Psoas muscle (tissue), 8 donors: ENCODE measurements at places on chromosomes 11 and 22. TPM values are rescaled to one million over a fixed set of nuclear protein-coding genes. Genes with fewer than 3 reads are reported as not detected.
A peak's percentile ranks its signal among the peaks of the same experiment; 100 is the strongest.

NOX4 gene
- 4.2 TPM for total RNA-seq

TRIM66 gene
- 3.9 TPM for total RNA-seq

DNAJB7 gene
- total RNA-seq, result not detected

MS4A3 gene
- total RNA-seq, result not detected

DRD2 gene
- total RNA-seq, result 0.24 TPM

ARHGEF17 gene
- 10.8 TPM for total RNA-seq

COPB1 gene
- total RNA-seq, result 30.7 TPM

NAALADL1 gene
- total RNA-seq, result 0.99 TPM

DNA sequence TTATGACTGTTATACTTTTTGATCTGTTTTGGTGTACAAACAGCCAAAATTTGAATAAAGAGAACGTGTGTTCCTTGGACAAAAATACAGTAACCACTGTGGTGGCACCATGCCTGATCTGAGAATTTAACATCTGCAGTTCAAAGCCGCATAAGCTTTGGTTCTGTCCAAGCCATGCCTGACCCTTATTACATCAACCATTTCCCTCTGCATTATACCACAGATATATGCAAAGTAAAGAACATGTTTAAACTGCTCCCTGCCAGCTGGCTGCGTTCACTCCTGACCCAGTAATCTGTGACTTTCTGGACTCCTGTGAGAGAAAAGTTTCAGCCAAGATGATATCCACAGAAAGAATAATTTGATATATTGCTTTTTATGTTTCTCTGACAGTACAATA is 890.5 kb upstream of the ANO3 start:
- no peak for DNase-seq
- no peaks in the 10 kb centered on the region for H3K36me3 ChIP-seq
- H3K27ac ChIP-seq, result no peak overlapping the region
- no peaks in the 10 kb centered on the region for H3K4me1 ChIP-seq
- H3K4me3 ChIP-seq, result no peak overlapping the region

DNA sequence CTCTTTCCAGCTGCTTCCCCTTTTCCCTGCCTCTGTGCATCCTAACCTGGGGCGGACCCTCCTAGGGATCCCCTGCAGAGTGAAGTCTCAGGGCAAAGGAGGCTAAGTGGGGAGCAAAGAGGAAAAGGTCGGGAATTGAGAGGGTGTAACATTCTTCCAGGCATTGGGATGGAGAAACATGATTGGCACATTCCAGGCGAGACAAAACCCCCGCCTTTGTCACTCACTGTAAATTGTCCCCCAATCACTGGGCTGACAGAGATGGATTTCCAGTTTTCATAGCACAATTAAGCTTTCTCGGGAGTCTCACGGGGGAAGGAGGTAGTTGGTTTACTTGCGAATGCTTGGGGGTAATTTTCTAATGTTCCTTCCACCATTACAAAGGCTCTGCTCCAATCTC is 74.9 kb downstream of the MIAT start:
- no peak for DNase-seq
- no peak overlapping the region for H3K27ac ChIP-seq
- H3K4me3 ChIP-seq, result no peak overlapping the region
- no peaks in the 10 kb centered on the region for H3K27me3 ChIP-seq

GRCh38 chr11:57475671-57476046 is 15.3 kb downstream of the RTN4RL2 start:
- H3K27ac ChIP-seq, result no peak overlapping the region
- H3K4me1 ChIP-seq, result no peaks in the 10 kb centered on the region
- H3K4me3 ChIP-seq, result peak overlapping the region; percentile 74
- DNase-seq, result no peak
- H3K36me3 ChIP-seq, result no peaks in the 10 kb centered on the region
- peaks cover 1% of the 10 kb centered on the region for H3K27me3 ChIP-seq

- no peaks in the 10 kb centered on the region for H3K27me3 ChIP-seq
- no peak overlapping the region for H3K27ac ChIP-seq
- H3K4me1 ChIP-seq, result no peaks in the 10 kb centered on the region
- no peak for DNase-seq
These were observed 770.6 kb downstream of the FAM181B start for GRCh38 chr11:81963018-81963417.

DNA sequence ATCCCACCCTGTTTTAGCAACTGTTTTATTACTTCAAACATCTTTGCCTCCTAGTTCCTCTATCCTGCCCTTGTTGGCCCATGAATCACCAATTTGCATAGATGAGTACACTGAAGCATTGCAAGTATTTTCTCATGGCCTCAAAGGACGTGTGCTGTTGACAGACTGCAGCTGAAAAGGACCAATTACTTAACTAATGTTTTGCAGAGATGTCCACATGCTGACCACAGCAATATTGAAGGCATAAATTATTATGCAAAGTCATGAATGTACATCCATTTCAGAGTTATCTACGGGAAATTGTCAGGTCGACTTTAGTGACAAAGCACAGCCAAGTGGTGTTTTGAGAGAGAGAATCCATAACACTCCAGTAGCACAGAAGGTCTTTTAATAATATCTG is 64.8 kb downstream of the CADM1 start:
- no peak for DNase-seq
- no peak overlapping the region for H3K4me3 ChIP-seq
- no peaks in the 10 kb centered on the region for H3K4me1 ChIP-seq
- no peaks in the 10 kb centered on the region for H3K27me3 ChIP-seq

DNA sequence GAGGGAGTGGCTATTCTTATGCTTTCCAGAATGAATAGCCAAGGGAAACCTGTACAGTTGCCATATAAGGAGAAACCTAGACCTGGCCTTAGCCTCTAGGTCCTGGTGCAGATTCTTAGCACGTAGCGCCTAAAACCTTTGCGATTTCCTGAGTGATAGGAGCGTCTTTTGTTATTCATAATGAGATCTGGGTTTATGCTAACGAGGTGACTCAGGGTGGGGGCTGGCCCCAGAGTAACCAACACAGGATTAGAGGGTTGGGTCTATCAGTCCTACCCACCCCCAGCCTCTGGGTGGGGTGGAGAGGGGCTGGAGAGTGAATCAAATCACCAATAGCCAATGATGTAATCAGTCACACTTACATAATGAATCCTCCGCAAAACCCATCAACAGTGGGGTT is 73.4 kb upstream of the PARVG start:
- H3K36me3 ChIP-seq, result peaks cover 27% of the 10 kb centered on the region
- no peak overlapping the region for H3K27ac ChIP-seq
- H3K4me3 ChIP-seq, result no peak overlapping the region
- DNase-seq, result no peak

- H3K27me3 ChIP-seq, result no peaks in the 10 kb centered on the region
- H3K4me3 ChIP-seq, result no peak overlapping the region
- H3K36me3 ChIP-seq, result no peaks in the 10 kb centered on the region
- no peak for DNase-seq
- no peak overlapping the region for H3K27ac ChIP-seq
These were observed 1048.4 kb downstream of the TBC1D22A start for GRCh38 chr22:47810505-47811500.

DNA sequence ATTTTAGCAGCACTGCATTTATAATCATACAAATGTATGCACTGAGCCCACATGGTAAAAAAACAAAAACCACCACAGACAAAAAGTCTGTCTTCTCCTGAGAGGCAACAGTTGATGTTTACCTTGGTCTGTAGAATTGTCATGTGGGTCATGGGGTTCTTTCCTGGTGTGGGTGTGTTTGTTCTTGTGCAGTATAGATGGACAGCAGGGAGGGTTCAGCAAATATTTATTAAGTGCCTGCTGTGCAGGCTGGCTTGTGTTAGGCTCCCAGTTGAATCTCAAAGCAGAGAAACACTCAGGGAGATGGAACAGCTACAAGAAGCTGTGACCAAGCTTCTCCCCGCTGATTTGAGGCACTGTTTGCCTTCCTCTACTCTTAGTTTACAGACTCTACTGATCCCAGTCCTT is 82.2 kb downstream of the PISD start:
- no peak overlapping the region for H3K4me3 ChIP-seq
- H3K27me3 ChIP-seq, result no peaks in the 10 kb centered on the region
- DNase-seq, result no peak
- no peak overlapping the region for H3K27ac ChIP-seq
- peaks cover 6% of the 10 kb centered on the region for H3K36me3 ChIP-seq

- H3K27ac ChIP-seq, result peak overlapping the region; percentile 82
- H3K27me3 ChIP-seq, result no peaks in the 10 kb centered on the region
- no peak for DNase-seq
- peak overlapping the region; percentile 79 for H3K4me3 ChIP-seq
- H3K4me1 ChIP-seq, result peaks cover 48% of the 10 kb centered on the region
These were observed 50.9 kb downstream of the TRIOBP start for GRCh38 chr22:37747715-37748100.

GRCh38 chr22:32904044-32904443 is 102.5 kb downstream of the TIMP3 start:
- H3K27me3 ChIP-seq, result no peaks in the 10 kb centered on the region
- no peak overlapping the region for H3K4me3 ChIP-seq
- no peak for DNase-seq
- no peaks in the 10 kb centered on the region for H3K36me3 ChIP-seq

DNA sequence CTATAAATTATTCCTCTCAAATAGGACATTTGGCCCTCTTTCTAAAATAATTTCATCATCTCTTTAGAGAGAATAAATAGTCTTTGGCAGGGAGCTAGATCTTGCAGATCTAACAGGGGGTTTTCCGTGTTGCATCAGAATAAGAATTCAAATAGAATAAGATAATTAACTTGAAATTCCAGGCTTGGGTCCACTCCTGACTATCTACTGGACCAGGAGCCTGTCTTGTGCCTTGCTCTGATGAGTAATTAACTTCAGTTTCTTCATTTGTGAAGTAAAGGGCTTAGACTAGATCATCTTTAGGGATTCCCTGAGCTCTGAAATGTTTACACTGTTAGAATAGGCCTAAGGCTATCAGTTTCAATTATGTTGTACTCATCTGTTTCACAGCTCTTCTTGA is 23.5 kb upstream of the TMEM123 start:
- no peak for DNase-seq
- H3K4me3 ChIP-seq, result no peak overlapping the region
- H3K4me1 ChIP-seq, result no peaks in the 10 kb centered on the region
- no peaks in the 10 kb centered on the region for H3K36me3 ChIP-seq

DNA sequence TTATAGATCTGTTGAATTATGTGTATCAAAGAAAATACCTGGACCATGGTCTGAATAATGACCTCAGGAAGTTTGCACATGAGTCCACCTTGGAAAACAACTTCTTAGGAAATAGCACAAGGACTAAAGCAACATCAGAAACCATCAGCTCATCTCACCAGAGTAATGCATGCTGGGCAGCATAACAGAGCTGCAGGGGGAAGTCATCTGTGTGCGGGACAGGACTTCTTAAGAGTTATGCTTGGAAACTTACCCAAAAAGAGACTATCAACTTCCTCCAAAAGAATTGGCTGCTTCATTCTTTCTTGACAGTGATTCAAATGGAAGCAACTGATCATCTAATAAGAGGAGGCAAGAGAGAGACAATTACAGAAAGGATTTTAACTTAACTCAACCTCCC is 2.5 kb downstream of the OR56B4 start:
- H3K36me3 ChIP-seq, result no peaks in the 10 kb centered on the region
- no peaks in the 10 kb centered on the region for H3K4me1 ChIP-seq
- no peak overlapping the region for H3K27ac ChIP-seq
- no peaks in the 10 kb centered on the region for H3K27me3 ChIP-seq
- no peak overlapping the region for H3K4me3 ChIP-seq

DNA sequence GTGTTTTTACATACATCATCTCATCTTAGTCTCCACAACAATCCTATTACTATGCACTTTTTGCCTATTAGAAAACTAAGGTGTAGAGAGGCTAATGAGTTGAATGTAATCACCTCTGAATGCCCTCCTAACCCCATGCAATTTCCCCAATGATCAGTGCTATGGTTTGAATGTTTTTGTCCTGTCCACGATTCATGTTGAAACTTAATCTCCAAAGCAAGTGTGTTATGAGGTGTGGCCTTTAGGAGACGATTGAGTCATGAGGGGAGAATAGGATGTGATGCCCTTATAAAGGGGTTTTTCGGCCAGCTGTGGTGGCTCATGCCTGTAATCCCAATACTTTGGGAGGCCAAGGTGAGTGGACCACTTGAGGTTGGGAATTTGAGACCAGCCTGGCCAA is 2.0 kb upstream of the CCDC73 start:
- H3K4me3 ChIP-seq, result no peak overlapping the region
- DNase-seq, result no peak
- H3K36me3 ChIP-seq, result no peaks in the 10 kb centered on the region

DNA sequence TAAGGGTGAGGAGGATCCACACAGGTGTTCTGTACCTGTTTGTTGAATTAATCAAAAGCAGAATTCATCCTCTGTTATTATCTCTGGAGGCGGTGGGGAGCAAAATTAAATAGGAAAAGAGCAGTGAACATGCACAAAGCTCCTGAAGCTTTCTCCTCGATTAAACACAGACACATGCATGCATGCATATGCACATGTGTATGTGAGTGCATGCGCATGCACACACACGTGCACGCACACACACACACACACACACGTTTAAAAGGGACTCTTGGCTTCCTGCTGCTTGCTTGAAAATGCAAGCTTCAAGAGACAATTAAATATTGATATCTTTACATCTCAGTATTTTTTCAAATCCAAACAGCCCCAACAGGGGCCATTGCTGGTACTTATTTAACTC is 462.1 kb downstream of the BUD13 start:
- DNase-seq, result no peak
- H3K36me3 ChIP-seq, result no peaks in the 10 kb centered on the region
- H3K27ac ChIP-seq, result no peak overlapping the region
- no peaks in the 10 kb centered on the region for H3K4me1 ChIP-seq
- no peak overlapping the region for H3K4me3 ChIP-seq

GRCh38 chr11:62858201-62858600 is 18.8 kb upstream of the WDR74 start:
- no peak overlapping the region for H3K4me3 ChIP-seq
- no peaks in the 10 kb centered on the region for H3K27me3 ChIP-seq
- DNase-seq, result no peak
- H3K27ac ChIP-seq, result no peak overlapping the region
- peaks cover 20% of the 10 kb centered on the region for H3K36me3 ChIP-seq
- peaks cover 19% of the 10 kb centered on the region for H3K4me1 ChIP-seq

GRCh38 chr22:28239941-28240340 is 320.9 kb upstream of the PITPNB start:
- no peak for DNase-seq
- H3K36me3 ChIP-seq, result no peaks in the 10 kb centered on the region
- H3K27me3 ChIP-seq, result no peaks in the 10 kb centered on the region
- no peak overlapping the region for H3K27ac ChIP-seq
- H3K4me3 ChIP-seq, result no peak overlapping the region
